Activated CD4-positive, alpha-beta T cell treated with anti-CD3 and anti-CD28 coated beads, Interleukin-2, amount 50 U/mL, for 1 hour (primary cell): ENCODE measurements at places on chromosomes 13 and 19.

DNA sequence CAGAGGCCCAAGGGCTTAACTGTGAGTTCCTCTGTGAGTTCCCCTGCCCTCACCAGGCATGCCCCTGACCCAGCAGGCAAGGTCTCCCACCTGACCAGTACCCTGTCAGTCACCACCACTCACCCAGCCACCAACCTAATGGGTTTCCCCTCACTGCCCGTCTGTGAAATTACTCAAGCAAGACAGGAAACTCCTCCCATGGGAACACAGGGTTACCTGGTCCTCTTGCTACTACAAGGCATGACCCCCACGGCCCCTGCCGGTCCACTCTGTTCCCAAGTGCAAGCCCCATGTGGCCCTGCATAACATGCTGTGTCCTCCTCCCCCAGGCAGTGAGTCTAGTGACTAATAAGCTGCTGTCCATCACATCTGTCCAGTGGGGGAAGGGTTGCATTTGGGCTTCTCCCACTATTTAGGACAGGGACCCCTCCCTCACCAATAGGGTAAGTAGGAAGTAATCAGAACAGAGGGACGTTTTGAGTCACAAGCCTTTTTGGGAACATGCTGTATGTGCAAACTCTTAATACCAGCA lies 8.0 kb upstream of the DHRS12 start:
- no peak for DNase-seq

DNA sequence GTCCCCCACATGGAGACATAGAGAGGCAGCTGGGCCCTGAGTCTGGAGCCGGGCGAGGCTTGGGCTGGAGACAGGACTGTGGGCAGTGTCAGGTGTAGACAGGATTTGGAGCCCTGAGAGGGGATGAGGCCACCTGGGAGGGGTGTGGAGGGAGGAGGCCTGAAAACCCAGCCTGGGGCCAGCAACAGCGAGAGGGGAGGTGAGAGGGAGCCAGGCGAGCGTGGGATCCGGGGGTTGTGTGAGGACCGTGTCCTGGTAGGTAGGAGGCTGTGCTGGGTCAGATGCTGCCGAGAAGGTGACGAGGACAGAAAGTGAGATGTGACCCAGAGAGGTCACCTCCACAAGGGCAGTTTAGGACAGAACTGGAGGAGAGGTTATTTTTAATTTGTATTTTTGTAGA lies 7.4 kb downstream of the MPND start:
- DNase-seq, result no peak

GRCh38 chr19:6204866-6205723 lies 69.6 kb downstream of the ACSBG2 start:
- no peak for DNase-seq

DNA sequence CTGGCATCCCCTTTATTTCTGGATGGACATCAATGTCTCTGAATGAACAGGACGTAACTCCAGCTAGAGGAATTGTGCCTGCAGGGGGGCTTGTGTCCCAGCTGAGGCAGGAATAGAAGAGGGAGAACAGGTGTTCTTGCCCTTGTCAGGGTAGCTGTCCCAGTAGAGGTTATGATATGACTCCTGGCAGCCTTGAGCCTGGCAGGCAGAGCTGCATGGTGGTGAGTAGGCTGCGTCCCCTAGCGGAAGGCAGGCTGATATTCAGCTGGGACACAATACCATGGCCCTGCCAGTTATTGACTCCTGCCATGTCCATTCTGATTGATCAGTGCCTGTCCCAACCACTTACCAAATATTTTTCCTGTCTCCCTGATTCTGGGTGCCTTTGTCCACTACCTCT lies 197.2 kb downstream of the RAP2A start:
- DNase-seq, result no peak

DNA sequence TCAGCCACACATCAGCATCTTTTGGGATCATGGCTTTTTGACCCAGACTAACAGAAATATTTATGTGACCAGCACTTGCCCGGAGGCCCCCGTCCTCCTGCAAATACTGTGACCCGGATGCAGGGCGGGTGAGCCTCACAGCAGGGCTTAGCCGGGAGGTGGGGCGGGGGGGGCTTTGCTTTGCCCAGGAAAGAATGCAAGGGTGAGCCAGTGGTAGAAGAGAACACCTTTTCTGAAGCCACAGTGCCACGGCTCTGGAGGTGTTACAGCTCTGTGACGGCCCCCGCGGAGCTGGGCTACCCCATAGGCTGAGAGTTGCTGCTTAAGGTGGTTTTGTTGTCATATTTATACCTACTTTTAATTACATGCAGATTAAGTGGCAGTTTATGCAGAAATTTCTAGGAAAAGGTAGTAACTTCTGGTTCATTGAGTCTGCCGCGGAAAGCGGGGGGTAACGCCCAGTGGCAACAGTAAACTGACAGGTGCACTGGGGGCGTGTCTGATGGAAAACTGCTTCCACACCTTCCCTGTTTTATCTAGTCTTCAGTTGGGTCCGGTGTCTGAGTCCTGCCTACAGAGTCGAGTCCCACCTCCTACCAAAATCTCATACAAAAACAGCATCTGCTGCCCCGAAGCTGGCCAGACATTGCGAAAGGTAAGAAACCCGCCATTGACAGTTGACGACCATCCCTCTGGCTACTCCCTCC lies 187.9 kb downstream of the TEX29 start:
- DNase-seq, result no peak

DNA sequence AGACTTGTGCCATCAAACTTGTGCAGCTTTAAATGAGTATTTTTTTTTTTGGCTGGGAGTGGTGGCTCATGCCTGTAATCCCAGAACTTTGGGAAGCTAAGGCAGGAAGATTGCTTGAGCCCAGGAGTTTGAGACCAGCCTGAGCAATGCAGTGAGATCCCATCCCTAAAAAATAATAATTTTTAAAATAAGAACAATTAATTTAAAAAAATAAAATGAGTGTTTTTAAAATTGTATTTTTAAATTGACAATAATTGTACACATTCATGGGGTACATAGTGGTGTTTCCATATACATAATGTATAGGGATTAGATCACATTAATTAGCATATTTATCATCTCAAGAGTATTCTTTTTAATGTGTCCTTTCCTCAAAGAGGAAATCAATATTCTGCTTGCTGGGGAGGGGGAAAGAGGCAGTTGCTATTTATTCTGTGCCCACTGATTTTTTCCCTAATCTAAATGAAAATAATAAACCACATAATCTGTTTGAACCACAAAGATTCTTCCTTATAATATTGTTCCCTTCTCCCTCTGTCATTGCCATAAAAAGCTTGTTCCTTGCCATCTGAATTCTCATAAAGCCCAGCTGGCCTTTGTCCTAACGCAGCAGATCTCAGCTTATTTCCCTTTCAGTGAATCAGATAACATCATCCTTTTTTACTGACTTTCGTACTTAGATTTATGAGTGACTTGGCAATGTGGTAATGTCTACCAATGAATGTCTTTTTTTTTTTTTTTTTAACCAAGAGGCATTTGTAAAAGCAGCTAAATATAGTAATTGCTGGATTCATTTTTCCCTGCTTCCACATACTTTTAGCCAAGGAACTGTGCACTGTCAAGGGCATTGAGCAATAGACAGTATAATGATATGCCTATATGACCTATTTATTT lies 81.8 kb upstream of the RUBCNL start:
- DNase-seq, result no peak

DNA sequence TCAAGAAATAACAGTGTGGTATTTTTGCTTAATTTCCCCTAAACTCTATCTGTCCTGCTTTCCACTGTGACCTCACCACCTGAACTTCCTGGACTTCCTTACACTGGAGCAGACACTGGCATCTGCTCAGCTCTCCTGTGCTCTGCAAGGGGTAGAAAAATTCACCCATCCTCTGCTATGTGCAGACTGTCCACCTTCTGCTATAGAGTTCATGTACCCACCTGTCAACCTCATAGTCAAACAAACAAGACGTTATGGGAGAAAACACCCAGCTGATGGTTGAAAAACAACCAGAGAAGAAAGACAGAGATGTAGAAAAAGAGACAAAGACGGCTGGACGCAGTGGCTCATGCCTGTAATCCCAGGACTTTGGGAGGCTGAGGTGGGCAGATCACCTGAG lies 12.2 kb downstream of the LAIR1 start:
- no peak for DNase-seq

- DNase-seq, result no peak
These were observed 698.7 kb downstream of the SLITRK1 start for GRCh38 chr13:83183439-83184149.

GRCh38 chr13:54742984-54743383 lies 1714.4 kb downstream of the OLFM4 start:
- no peak for DNase-seq

- no peak for DNase-seq
These were observed 576.5 kb upstream of the SLITRK5 start for GRCh38 chr13:87094646-87095045.

DNA sequence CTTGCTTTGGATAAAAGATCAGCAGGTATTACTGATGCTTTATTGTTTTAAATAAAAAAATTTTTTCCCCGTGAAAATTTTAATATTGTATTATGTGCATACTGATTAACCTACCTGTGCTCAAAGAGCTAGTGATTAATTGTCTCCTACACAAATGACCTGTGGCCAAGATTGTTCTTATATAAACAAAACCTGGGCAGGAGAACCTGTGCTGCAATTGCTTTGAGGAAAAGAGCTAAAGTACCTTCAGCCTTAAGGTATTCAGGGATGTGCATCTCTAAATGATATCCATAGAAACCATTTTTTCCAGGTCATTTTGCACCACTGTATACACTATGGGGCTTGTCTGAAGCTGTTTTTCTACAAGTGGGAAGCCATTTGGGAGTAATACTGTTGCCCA lies 1.2 kb downstream of the FRY start:
- no peak for DNase-seq
